Spinal cord (tissue), 10 donors: ENCODE measurements at places on chromosomes 16 and 17.
A peak's percentile ranks its signal among the peaks of the same experiment; 100 is the strongest.

DNA sequence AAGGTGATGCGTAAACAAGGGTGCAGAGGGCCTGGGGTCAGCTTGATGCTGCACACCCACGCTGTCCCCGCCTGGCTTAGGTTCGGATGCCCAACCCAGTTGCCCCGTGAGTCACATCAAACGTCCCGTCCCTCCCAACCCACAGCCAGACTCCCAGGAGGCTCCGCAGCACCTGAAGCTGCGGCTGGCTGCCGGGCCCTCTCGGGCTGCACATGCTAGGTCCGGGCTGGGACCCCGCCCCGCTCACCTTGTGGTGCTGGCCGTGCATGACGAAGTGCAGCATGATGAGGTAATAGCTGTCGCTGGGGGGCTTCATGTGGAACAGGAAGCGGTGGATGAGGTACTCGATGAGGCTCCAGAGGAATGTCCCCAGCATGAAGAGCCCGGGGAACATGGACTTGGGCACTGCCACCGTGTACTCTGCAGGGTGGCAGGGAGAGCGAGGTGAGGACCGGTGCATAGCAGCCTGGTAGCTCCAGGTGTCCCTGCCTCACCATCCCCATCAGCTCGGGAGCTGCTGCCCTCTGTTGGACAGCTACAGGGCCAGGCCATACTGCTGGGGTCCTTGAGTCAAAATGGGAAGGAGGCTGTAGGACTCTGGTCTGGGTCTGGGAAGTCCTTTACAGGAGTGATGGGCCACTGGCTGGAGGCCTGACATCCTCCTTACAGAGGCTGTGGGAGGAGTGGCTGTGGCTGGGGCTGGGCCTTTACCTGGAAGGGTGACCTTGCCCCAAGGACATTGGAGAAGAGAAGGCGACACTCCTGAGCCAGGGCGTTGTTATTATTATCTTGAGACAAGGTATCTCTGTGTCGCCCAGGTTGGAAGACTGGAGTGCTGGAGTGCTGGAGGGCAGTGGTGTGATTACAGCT is 18.3 kb upstream of the MLKL start:
- no peak for DNase-seq

DNA sequence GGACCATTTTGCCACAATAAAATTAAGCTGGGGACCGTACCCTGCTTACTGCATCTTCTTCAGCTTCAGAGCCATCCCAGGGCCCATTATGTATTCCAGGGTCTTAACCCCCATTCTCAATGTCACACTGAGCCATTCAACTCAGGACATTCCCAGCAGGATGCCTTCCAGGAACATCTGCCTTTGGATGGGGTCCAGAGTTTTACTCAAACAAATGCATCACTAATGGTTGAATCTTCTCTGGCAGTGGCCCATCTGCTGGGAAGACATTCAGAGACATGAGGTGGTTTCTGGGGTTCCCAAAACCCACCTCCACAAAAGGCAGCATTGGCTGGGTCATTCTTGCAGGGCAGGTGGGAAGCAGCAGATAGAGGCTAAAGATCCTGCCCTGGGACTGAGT is 3.4 kb upstream of the SEC14L5 start:
- no peak for DNase-seq

DNA sequence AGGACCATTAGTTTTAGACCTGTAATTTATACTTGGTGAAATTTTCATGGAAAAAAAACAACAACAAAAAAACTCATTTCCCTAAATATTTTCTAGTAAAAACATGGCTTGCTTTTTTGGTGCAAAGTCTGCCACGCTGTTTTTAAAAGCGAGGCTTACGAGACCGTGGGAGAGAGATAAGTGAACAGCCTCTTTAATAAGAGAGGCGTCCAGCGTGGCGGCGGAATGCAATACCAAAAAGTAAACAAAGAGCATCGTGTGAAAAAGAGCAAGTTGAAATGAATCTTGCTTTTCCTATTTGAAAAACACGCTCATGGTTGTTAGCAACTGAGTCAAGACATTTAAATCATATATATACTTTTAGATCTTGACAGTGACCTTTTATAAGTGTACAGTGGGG is 10.5 kb upstream of the MSI2 start:
- no peak for DNase-seq

GRCh38 chr17:16987066-16987829 is 15.3 kb upstream of the TNFRSF13B start:
- no peak for DNase-seq

DNA sequence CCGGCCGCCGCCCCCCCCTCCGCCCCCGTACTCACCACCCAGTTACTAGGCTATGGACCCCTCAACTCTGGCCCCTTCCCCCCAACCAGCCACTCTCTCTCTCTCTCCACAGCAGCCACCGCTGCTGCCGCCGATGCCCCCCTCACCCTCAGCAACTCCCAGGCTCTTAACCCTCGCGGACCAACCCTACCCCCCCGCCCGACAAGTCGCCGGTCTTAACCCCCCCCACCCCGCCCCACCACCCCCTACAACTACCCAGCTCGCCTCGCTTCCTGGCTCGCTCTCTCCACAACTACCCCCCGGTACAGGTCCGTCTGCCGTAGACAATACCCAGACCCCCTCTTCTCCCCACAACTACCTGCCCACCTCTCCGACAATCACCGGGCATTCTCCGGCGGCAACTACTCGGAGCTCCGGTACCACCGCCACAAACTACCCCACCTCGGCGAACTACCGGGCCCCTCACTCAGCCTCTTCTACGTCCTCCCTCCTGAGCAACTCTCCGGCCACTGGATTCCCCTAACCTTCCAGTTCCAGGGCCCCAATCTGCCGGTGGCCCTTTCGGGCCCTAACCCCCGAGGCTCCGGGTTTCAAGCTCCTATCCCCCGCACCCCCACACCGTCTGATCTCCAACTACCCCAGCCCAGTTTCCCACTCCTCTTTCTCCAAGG is 702 bp downstream of the PHF23 start:
- no peak for DNase-seq

GRCh38 chr16:72123426-72123825 is 29.8 kb downstream of the DHX38 start:
- DNase-seq: no peak

DNA sequence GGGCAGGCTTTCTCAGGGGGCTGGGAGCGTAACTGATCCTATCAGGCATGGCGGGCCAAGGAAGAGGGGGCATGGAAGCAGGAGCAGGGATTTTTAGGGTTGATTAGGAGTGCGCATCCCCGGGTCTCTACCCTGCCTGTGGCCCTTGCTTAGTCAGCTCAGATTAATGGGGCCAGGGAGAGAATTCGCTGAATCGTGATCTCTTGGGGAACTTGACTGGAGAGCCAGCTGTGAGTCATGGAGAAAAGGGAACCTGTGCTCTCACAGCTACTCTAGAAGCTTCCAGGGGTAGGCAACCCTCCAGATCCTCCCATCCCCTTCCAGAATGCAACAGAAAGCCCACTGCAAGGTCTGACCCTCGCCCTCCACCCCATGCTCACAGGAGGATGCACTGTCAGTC is 3.6 kb downstream of the FOXN1 start:
- no peak for DNase-seq

DNA sequence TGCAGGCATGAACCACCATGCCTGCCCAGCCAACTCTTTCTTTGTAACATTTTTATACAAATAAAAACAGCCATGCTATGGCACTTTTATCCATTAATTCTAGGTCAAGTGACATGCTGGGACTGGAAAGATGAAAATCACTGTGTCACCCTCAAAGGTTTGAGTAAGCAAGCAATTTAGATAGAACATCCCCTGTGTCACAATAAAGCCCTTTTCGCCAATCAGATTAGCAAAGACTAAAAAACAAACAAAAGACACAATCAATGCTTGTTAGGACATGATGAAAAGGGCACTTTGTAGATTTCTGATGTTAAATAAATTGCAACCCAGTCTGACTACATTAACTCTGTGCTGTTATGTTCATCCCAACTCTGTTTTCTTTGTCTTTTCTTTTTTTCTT is 26.4 kb downstream of the CHP2 start:
- DNase-seq: no peak

GRCh38 chr17:57004944-57005579 is 27.1 kb downstream of the SCPEP1 start:
- no peak for DNase-seq

DNA sequence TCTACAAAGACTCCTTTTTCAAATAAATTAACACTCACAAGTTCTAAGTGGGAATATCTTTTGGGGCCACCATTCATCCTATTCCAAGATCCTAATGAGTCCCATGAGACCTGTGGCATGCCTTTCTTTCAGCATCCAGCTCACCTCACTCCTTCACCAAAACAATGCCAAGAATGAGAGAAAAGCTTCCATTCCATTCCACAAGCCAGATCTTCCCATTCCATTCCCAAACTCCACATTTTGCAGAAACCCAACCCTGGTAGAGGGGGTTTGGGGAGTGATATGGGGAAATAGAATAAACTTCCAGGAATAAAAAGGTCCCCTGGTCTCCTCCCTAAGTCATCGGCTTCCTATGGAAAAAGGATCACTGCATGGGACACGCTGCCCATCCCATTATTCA is 392.2 kb downstream of the NPIPA8 start:
- no peak for DNase-seq

- DNase-seq: no peak
These were observed 138.2 kb upstream of the COX10 start for GRCh38 chr17:13931111-13931526.

GRCh38 chr17:35856603-35857002 is 12.1 kb downstream of the HEATR9 start:
- no peak for DNase-seq

GRCh38 chr17:60717814-60718213 is 40.2 kb downstream of the BCAS3 start:
- DNase-seq: no peak

GRCh38 chr17:70345061-70345460 is 175.7 kb downstream of the KCNJ2 start:
- DNase-seq: no peak

GRCh38 chr16:1572673-1573072 is 39.2 kb downstream of the IFT140 start:
- no peak for DNase-seq

- peak; percentile 39 for DNase-seq
These were observed 13.5 kb downstream of the SCO1 start for GRCh38 chr17:10683853-10684252.

DNA sequence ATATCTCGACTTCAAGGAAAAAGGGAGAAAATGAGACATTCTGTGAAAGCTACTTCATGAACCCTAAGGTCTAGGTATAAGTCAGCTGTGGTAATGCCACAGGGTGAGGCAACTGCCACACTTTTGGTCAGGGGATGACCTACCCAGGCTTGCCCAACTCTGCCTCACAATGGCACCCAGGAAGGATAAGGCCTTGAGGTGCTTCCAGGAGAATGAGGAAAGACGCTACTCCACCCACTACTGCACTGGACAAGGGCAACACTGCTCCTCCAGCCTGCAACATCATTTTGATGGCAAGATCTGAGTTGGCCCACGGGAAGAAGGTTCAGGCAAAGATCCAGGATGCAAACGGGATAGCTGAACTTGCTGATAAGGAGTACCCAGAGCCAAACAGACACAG is 22.0 kb upstream of the GFOD2 start:
- no peak for DNase-seq

GRCh38 chr17:72661116-72661944 is 431.2 kb downstream of the SLC39A11 start:
- no peak for DNase-seq

DNA sequence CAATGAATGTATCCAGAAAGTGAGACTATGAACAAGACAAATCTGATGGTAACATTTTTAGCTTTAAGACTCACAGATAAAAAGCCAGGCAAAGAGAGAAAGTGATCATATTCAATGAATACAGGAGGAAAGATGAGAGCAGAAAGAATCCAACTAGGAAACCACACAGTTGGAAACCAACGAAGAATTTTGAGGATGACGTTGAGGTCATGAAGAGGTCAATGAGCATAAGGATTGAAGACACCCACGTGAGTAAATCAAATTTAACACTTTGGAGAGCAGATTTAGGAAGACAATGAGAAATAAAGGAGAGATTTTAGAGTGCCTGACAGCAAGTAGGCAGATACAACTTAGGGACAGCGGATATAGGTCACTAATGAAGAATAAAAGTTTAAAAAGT is 948.1 kb downstream of the KCNJ2 start:
- no peak for DNase-seq

- DNase-seq: no peak
These were observed 29.8 kb upstream of the ABCC11 start for GRCh38 chr16:48277158-48277557.
